ENCODE measurements at places on chromosomes 1 and 21.

DNA sequence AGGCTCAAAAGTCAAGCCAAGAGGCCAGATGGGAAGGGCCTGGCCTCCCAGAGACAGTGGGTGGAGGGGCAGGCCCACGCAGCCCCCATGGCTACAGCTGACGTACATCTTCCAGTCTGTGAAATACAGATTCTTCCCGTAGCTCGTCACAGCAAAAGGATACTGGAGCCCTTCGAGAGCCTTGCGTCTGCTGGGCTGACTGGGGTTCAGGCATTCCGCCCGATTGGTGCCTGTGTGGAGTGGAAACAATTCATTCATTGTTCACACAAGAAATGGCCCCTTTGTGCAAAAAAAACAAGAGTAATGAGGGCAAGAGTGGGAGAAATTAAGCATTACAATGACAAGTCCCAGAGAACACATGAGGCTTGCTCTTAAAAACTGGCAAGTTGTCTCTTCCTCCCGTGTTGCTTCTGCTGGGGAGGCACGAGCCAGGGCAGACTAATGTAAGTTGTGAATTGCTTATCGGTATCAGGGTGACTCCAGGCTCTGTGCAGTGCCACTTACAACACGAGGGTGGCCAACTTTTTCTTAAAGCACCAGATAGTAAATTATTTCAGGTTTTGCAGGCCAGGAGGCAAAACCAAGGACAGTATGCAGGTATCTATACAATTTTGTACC, 85.1 kb downstream of the NID1 start:
- no peak for DNase-seq

GRCh38 chr1:194474701-194475100, 1288.3 kb upstream of the B3GALT2 start:
- DNase-seq = no peak

- DNase-seq = no peak
Observed at GRCh38 chr1:116951200-116951935, 41.7 kb downstream of the PTGFRN start.

- DNase-seq = no peak
Observed at GRCh38 chr1:221878134-221878533, 136.2 kb upstream of the DUSP10 start.

GRCh38 chr1:158457246-158457645, 4.4 kb upstream of the OR10K1 start:
- no peak for DNase-seq

- DNase-seq = no peak
Observed at GRCh38 chr1:21618561-21619374, 50.4 kb downstream of the RAP1GAP start.

- DNase-seq = no peak
Observed at GRCh38 chr1:202642619-202643291, 67.5 kb downstream of the SYT2 start.

DNA sequence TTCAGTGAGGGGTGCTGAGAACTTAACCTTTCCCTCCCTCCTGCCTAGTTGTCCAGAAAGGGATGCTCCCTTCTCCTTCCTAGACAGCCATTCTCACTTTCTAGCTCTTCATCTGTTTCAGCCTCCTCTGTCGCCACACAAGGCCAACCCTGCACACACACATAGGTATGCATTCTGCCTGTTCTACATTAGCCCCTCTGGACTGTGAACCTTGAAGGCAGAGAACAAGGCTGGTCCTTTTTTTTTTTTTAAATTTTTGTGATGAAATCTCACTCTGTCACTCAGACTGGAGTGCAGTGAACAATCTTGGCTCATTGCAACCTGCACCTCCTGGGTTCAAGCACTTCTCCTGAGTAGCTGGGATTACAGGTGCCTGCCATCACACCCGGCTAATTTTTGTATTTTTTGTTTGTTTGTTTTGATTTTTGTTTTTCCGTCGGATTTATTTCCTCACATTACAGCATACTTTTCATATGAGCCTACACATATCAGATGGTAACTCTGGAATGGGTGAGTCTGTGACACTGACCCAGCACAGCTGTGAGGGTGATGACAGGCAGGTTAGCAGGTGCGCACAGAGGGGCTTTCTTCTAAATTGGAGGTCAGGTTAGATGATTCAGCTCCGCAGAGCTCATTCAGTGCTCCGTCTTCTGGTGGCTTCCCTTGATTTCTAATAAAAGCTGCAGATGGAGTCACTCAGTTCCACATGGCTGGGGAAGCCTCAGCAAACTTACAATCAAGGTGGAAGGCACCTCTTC, 4.9 kb upstream of the AKR1A1 start:
- DNase-seq = no peak
